ENCODE measurements at places on chromosomes 11 and 22.
A peak's percentile ranks its signal among the peaks of the same experiment; 100 is the strongest.

GRCh38 chr11:78216021-78216420 lies 27.3 kb downstream of the USP35 start:
- no peak for DNase-seq

- DNase-seq = no peak
Observed at GRCh38 chr22:21047730-21048129, 2.0 kb downstream of the LRRC74B start.

DNA sequence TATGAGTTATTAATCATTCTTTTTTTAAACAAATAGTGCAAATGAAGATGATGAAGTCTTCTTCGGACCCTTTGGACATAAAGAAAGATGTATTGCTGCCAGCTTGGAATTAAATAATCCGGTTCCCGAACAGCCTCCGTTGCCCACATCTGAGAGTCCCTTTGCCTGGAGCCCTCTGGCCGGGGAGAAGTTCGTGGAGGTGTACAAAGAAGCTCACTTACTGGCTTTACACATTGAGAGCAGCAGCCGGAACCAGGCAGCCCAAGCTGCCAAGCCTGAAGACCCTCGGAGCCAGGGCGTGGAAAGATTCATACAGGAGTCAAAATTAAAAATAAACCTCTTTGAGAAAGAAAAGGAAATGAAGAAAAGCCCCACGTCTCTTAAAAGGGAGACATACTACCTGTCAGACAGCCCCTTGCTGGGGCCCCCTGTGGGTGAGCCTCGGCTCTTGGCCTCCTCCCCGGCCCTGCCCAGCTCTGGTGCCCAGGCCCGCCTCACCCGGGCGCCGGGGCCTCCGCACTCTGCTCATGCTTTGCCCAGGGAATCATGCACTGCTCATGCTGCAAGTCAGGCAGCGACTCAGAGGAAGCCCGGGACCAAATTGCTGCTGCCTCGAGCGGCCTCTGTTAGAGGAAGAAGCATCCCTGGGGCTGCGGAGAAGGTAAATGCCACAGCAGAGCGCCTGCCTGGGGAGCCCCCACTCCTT lies 11.8 kb downstream of the GTSE1 start:
- no peak for DNase-seq

- no peak for DNase-seq
Observed at GRCh38 chr11:2309251-2310072, 7.6 kb downstream of the TSPAN32 start.

- peak; percentile 66 for DNase-seq
Observed at GRCh38 chr11:72471005-72471898, 36.9 kb upstream of the CLPB start.

- DNase-seq = no peak
Observed at GRCh38 chr11:96641261-96641660, 251.4 kb downstream of the JRKL start.

GRCh38 chr11:74370123-74370522 lies 28.1 kb downstream of the PGM2L1 start:
- no peak for DNase-seq

- no peak for DNase-seq
Observed at GRCh38 chr22:27851974-27852746, 50.6 kb upstream of the MN1 start.

DNA sequence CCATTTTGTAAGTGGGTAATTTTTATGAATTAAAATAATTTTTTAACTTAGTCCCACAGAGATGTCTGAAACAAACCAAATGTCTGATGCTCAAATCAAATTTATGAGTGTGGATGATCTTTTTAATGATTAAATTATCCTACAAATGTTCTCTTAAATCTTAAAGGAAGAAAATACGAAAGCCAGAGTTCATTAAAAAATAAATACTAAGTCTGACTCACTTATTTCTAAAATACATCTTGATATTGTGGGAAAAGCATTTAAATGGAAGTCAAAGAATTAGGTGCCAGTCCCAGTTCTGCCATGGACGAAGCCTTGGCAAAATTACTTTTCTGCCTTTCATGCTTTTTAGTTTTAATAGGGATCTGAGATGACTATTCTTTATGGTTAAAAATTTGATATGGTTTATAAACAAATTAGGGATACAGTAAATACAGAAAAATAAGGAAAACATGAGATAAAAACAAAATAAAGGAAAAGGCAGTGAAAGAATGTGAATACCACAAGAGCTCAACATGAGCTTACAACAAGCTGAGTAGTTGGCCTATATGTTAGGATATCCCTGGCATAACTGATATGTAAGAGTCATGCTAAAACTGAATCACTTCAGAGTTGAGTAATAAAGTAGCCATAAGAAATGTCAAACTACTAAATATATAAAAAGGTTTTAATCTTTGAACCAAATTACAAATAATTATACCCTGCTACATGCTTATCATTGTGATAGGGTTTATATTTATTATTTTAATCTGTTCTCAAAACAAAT lies 9.2 kb downstream of the CCDC34 start:
- DNase-seq = no peak

DNA sequence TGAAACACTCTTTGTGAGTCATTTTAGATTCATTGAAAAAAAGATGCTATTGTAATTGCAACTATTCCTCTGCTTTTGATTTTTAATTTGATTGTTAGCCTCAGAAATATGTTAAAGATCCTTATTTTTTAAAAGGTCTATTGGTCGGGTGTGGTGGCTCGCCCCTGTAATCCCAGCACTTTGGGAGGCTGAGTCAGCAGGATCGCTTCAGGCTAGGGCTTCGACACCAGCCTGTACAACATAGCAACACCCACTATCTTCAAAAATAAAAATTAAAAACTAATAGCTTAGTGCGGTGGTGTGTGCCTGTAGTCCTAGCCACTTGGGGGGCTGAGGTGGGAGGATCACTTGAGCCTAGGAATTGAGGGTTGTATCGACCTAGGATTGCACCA lies 71.9 kb upstream of the MYO18B start:
- DNase-seq = no peak

- DNase-seq = no peak
Observed at GRCh38 chr22:23222033-23222792, 41.9 kb downstream of the BCR start.

GRCh38 chr22:22711532-22711913 lies 67.1 kb downstream of the GGTLC2 start:
- no peak for DNase-seq

- no peak for DNase-seq
Observed at GRCh38 chr11:44916801-44917385, 33.8 kb downstream of the TP53I11 start.

GRCh38 chr11:5394091-5394490 lies 10.5 kb downstream of the OR51M1 start:
- DNase-seq = no peak

DNA sequence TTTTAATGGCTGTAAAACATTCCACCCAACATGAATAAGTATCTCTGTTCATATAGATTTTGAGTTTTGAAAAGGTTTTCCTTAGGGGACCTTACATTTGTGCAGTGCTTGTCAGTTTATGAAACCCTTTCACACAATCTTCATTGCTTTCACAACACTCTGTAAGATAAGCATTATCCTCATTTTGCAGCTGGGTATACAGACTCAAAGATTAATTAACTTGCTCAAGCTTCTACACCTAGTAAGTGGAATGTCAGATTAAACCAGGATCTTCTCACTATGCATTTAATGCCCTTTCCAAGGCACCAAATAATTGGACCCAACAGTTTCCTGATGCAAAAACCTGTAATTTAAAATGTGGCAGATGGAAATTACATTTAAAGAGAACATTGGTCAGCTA lies 11.6 kb upstream of the GAB2 start:
- DNase-seq = no peak

- DNase-seq = no peak
Observed at GRCh38 chr11:126840975-126841374, 159.6 kb downstream of the KIRREL3 start.

- DNase-seq = no peak
Observed at GRCh38 chr11:130778705-130779104, 137.6 kb downstream of the SNX19 start.

GRCh38 chr22:23767673-23768548 lies at the start of gene CHCHD10:
Gene CHCHD10, minus strand, starts transcription at chr22:23767972. Its CDS starts 98 bp downstream, at chr22:23767874.
- peak; percentile 82 for DNase-seq

GRCh38 chr11:18775492-18776292 lies 15.9 kb downstream of the PTPN5 start:
- DNase-seq = peak; percentile 77

- no peak for DNase-seq
Observed at GRCh38 chr11:124551189-124551588, 7.7 kb upstream of the OR8B12 start.

DNA sequence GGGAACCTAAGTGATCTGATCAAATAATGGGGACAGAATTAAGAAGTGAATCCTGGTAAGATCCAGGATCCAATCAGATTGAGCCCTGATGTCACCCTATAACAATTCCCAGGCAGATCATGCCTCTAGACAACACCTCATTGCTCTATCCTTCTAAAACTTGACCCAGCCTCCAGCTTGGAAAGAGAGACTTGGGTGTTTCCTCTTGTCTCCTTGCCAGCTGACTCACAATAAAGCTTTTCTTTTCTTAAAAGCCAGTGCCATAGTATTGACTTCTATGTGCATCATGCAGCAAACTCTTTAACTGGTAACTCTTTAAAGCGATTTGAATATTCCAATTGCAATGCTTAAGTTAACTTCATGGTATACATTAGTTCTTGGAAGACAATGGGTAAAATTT lies 109.6 kb upstream of the CHORDC1 start:
- no peak for DNase-seq

GRCh38 chr11:125071435-125071834 lies 8.3 kb downstream of the SLC37A2 start:
- DNase-seq = no peak

DNA sequence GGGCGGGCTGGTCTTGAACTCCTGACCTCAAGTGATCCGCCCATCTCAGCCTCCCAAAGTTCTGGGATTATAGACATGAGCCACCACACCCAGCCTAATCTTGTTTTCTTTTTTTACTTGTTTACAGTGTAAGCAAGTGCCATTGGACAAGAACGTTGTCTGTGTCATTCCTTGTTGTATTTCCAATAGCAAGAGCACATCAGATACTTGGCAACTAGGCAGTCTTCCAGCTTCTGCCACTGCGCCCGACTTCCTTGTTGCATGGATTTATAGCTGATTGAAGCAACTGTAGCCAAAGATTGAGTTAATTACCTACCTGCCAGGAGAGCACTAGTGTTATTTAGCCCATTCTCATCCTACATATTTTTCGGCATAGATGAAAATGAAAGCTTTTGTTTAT lies 3.1 kb upstream of the SGSM3 start:
- DNase-seq = no peak

GRCh38 chr22:38347944-38348750 lies 30.9 kb upstream of the CSNK1E start:
- DNase-seq = no peak

DNA sequence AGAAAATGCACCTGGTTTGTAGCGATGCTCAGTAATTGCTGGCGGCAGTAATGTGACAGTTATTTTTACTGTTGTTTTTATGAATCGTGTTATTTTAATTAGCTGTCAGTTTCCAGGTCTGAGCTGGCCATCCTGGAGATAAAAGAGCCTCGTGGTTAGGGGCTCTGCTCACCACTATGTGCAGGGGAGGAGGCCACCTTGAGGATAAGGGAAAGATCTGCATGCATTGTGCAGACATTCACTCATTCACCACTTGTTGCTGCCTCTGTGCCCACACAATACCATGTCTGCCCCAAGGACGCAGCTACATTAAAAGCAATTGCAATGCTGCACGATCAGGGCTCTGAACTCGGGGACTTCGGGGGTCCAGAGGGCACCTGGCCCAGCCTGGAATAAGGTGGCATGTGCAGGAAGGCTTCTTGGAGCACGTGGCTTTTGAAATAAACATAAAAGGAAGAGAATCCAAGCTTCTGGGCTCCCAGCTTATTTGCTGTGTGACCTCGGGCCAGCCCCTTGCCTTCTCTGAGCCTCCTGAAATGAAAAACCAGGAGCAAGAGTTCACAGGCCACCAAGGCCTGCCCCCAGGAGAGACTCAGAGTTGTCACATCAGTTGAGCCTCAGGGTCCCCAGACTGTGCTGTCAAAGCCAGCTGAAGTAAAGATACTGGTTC lies 44.7 kb upstream of the SHISAL1 start:
- no peak for DNase-seq

DNA sequence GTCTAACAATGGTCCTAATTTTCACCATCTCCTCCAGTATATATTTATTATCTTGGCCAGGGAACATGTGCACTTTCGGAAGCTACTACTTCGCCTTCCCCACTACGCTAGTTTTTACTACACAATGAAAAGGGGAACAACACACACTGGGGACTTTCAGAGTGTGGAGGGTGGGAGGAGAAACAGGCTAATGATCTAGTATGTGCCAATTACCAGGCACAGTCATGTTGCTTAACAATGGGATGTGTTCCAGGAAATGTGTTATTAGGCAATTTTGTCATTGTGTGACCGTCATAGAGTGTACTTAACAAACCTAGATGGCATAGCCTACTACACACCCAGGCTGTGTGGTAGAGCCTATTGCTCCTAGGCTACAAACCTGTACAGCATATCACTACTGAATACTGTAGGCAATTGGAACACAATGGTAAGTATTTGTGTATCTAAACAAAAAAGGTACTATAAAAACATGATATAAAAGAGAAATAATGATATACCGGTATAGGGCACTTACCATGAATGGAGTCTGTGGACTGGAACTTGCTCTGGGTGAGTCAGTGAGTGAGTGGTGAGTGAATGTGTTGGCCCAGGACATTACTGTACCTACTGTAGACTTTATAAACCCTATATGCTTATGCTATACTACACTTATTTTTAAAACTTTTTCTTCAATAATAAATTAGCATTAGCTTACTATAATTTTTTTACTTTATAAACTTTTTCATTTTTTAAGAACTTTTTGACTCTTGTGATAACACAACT lies 20.1 kb upstream of the CUL5 start:
- no peak for DNase-seq

DNA sequence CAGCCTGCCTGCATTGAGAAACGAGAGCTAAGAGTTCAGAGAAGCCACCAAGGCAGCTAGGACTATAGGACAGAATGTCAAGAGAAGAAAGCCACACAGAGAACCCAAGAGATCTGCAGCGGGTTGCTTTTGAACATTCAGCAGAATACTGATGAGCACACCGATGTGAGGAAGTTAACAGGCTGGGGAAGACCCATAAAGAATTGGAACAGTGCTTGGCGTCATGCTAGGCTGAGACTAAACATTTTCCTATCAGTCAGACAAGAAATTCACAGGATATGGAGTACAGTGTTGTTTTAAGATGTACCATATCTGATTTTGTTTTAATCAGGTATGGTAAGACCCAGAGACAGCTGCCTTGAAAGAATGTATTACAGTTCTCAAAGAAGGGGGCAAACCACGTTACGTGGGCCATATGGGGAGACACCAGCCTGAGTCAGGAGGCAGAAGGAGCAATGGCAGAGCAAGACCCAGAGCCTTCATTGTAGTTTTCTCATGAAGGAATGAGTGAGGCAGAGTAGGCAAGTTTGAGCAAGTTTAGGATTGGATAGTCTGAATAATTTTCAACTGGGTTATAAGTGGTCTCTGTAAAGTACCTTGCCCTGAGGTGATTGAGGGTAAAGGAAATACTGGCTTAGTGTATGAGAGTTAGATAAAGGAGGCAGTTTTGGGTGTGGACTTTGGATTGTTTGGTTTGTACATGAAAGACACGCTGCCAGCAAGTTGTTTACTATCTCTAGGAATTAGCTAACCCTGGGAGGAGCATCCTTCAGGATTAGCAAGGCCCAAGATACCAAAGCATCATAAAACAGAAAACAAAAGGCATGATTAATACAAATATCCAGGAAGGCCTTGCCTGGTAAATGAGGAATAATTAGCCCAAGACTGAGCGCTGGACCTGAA lies 14.3 kb downstream of the LRRC75B start:
- DNase-seq = no peak
